Activated effector memory CD4-positive, alpha-beta T cell treated with Interleukin-2 at 50 U/mL for 16 hours (primary cell): ENCODE measurements at places on chromosomes 12 and 14.

DNA sequence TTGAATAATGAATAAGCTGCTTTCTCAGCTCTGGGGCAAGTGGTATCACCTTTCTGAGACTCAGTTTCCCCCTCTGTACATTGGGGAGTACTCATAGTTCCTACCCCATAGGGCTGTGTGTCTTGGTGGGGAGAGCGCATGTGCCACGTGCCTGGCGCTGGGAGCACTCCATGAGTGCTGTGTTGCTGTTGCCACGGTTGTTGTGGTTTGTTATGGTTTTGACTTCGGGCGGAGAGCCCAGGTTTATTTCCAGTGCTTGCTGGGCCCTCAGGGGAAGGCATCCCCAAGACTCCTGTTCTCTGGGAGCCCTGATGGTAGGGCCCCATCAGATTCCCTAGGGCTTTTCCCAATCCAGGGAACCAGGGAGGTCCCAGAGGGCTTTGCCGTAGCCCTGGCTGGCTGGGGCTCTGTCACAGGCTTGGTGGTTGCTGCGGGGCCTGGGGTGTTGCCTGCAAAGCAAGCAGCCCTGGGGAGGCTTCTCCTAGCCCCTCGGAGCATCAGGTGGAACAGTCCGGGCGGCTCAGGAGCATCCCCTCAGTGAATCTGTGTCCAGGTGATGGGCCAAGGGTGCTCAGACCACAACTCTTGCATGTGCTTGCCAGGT lies 18.6 kb downstream of the SH2B3 start:
- no peak for DNase-seq

- DNase-seq = no peak
Measured at GRCh38 chr12:82055391-82055790, 296.2 kb upstream of the PPFIA2 start.

- DNase-seq = no peak
Measured at GRCh38 chr12:23217158-23217557, 592.2 kb downstream of the ETNK1 start.

DNA sequence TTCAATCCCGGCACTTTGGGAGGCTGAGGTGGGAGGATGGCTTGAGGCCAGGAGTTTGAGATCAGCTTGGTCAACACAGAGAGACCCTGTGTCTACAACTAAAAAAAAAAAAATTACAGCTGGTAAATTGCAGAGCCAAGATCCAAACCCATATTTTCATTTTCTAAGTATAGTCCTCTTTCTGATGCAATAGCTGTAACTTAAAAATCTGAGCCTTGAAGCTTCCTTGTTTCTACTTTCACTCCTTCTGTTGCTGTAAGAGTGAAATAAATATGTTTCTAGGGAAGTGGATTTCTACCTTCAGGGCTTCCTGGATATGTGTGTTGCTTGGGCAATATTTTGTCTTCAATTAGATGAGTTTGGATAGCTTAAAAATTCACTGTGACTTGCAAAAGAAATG lies 42.0 kb upstream of the PRICKLE1 start:
- no peak for DNase-seq

DNA sequence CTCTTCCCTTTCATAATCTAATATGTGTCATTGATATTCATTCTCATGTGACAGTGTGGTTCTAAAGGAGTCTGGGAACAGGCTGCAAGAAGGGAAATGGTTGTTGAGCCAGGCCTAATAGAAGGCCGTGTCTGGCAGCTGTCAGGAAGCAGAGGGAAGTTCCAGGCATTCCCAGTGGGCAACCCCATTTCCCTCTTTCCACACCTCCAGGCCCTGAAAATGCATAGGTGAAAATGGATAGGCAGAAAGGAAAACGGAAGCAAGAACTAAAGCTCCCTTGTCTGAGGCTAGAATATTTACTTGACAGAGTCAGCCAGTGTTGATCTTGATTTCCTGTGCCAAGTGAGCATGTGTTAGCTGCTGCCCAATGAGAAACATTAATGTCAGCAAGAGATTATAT lies 97.7 kb downstream of the PPM1A start:
- DNase-seq = no peak
